ENCODE measurements at places on chromosomes 1 and 21. TPM values are rescaled to one million over a fixed set of nuclear protein-coding genes. Genes with fewer than 3 reads are reported as not detected.

The OR13G1 gene
- not detected for total RNA-seq

The SLC9C2 gene
- not detected for total RNA-seq

The C2CD2 gene
- total RNA-seq, result 24.3 TPM

The CFAP141 gene
- not detected for total RNA-seq

The MTX1 gene
- total RNA-seq, result 13.6 TPM

The FCGR3A gene
- 4.5 TPM for total RNA-seq

The OR2AK2 gene
- total RNA-seq, result not detected

The SELP gene
- 13.1 TPM for total RNA-seq

The BEND5 gene
- 10.3 TPM for total RNA-seq

The CACNA1S gene
- 1.9 TPM for total RNA-seq

The BRDT gene
- not detected for total RNA-seq

The APCS gene
- total RNA-seq, result not detected

The AGT gene
- total RNA-seq, result 8.7 TPM

The KRTAP13-2 gene
- not detected for total RNA-seq

The PCP4L1 gene
- 22.8 TPM for total RNA-seq

The C1orf87 gene
- not detected for total RNA-seq

The DMRTA2 gene
- not detected for total RNA-seq

The LIPI gene
- total RNA-seq, result not detected

The ADCY10 gene
- total RNA-seq, result 0.37 TPM

The TMEM269 gene
- total RNA-seq, result not detected

The DCST2 gene
- total RNA-seq, result 0.53 TPM

The MRPL20 gene
- 55.1 TPM for total RNA-seq

The LCE1E gene
- total RNA-seq, result not detected

The OR2L5 gene
- total RNA-seq, result not detected

The GNG4 gene
- total RNA-seq, result 2.3 TPM

The NES gene
- 35.7 TPM for total RNA-seq

The CD34 gene
- total RNA-seq, result 42.5 TPM

The OR2T2 gene
- total RNA-seq, result not detected

The GIPC2 gene
- 4.4 TPM for total RNA-seq

The LIN28A gene
- not detected for total RNA-seq

The PPIAL4G gene
- 0.05 TPM for total RNA-seq

The SV2A gene
- total RNA-seq, result 5.5 TPM

The F11R gene
- 35.2 TPM for total RNA-seq

The PACC1 gene
- 5.3 TPM for total RNA-seq

The EDEM3 gene
- 56.3 TPM for total RNA-seq

The EFNA1 gene
- total RNA-seq, result 31.1 TPM

The MEX3A gene
- 7.2 TPM for total RNA-seq

The FMO2 gene
- total RNA-seq, result 1.7 TPM

The PLPP3 gene
- total RNA-seq, result 256 TPM

The KMO gene
- 0.37 TPM for total RNA-seq

The ITGB2 gene
- total RNA-seq, result 20.8 TPM

The LCE5A gene
- not detected for total RNA-seq

The TENT5C gene
- total RNA-seq, result 15.4 TPM

The S100A9 gene
- total RNA-seq, result 77.5 TPM

The CFHR2 gene
- not detected for total RNA-seq

The PPIH gene
- total RNA-seq, result 24.1 TPM

The ASCL5 gene
- not detected for total RNA-seq

The ESPN gene
- 0.58 TPM for total RNA-seq
